Activated naive CD4-positive, alpha-beta T cell (primary cell): ENCODE measurements at places on chromosomes 12 and 14.

DNA sequence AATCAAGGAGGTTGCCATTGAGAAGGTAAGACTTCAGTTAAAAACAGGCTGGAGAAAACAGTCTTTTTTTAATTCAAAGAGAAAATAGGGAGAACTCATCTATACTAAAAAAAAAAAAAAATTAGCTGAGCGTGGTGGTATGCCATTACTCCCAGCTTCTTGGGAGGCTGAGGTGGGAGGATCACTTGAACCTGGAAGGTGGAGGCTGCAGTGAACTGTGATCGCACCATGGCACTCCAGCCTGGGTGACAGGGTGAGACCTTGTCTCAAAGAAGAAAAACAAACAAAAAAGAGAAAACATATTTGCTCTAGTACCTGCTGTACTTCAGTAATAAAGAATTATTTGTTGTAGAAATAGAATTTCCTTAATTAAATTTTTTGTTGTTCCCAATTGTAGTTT, 68.6 kb downstream of the DNAH10 start:
- no peak for DNase-seq

DNA sequence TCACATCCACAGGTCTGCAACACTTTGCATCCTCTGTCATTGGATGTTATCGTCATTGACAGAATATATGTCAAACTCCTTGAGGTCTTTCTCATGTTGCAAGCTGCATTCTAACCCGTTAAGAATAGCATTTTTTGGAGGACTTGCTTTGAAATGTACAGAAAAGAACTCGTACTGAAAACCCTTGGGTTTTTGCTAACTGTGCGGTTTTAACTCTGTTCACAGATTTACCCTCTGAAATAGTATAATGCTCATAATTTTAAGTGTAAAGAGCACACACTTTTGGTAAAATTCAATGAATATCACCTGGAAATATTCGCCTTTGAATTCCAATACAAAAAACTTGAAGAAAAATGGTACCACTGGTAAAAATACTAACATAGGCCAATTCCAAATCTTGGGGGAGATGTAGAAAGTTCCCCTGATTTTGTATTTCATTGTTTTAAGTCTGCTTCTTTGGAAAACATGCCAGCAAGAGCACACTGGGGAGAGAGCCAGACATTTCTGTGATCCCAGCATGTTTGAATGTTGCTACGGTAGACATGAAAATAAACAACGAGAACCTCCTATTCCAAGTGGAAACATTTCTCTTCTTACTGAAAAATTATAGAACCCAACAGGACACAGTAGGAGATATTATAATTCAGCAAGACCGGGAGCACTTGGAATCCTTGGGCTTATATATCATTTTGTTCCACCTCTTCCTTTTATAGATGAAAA, 446.0 kb downstream of the AEBP2 start:
- DNase-seq = no peak

- DNase-seq = no peak
Observed at GRCh38 chr12:48854488-48854887, 2.5 kb upstream of the DDX23 start.

- DNase-seq = no peak
Observed at GRCh38 chr12:130179621-130180020, 17.4 kb downstream of the FZD10 start.

GRCh38 chr12:54374562-54375258, 9.8 kb downstream of the ZNF385A start:
- DNase-seq = no peak

DNA sequence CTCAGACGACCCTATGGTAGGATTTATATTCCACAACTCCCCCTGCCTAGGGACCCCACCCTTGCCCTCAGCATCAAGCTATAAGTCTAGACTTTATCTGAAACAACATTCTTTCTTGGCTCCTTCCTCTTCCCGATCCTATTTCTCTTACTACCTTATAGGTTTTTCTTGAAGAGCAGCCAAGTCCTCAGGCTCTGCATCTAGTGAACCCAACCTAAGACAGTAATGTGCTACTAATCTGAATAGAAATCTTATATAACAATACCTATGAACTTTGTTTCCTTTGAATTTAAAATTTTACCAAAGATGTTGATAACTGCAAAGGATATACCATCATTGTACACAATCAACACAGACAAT, 96.7 kb upstream of the BMP4 start:
- DNase-seq = no peak

DNA sequence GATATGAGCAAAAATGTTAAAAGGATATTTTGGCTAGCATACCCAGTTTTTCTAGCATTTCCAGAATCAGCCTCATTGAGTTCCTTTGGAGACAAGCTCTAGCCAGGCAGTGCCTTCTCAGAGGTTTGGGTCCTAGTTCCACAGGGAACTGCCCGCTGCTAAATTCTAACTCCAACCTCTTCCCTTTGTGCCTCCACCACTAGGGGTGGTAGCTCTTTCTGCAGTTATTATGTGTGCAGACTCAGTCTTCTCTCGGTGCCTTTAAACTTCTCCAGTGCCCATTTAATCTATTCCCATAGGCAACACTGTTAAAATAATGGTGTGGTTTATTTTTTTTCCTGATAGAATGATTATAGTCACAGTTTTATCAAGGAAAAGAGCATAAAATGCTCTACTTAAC, 21.5 kb upstream of the SLC25A3 start:
- no peak for DNase-seq

GRCh38 chr14:93395231-93395630, 35.5 kb upstream of the UNC79 start:
- DNase-seq = no peak

DNA sequence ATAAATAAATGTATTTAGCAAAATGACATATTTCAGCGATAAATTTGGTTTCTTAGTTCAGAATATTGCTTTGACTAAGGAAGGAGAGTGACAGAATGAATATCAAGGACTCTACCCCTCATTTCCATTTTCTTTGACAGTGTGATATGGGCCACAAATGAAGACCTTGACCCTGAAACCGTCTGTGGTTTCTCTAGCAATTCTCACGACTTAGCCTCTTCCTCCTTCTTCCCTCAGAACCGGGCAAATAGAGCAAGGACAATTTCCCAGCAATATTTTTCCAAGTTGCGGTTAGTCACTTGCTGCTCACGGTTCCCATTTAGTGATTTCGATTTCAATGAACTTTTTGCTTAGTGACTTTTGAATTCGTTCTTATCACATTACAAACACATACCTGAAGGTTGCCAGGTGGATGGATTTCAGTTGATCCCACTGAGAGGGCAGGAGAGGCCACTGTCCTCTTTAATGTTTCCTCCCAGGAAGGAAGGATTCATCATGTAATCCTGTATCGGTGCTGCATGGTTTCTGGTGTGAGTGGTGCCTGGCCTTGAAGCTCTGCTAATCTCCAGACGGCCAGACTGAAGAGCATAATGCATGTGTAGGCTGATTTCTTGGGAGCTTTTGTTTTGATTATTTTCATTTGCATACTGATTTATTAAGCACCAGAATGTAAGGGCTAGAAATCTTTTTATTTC, 77.6 kb downstream of the CHST11 start:
- no peak for DNase-seq

DNA sequence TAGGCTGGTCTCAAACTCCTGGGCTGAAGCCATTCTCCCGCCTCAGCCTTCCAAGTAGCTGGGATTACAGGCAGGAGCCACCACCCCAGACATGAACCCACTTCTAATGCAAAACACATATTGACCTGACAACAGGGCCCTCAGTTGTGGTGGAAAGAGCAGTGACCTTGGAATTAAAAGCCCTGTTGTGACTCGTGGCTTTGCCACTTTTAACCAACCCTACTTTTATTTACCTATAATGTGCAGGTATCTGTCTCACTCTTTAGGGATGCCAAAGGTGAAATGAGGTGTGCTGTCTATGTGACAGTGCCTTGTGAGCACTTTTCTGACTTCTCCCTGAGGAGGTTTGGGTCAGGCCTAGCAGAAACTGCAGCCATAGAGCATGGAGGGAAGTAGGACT, 132.8 kb upstream of the DNM1L start:
- no peak for DNase-seq

GRCh38 chr14:89794096-89794495, 160.4 kb downstream of the EFCAB11 start:
- no peak for DNase-seq

GRCh38 chr14:103858063-103858781, 10.8 kb upstream of the PPP1R13B start:
- DNase-seq = no peak

DNA sequence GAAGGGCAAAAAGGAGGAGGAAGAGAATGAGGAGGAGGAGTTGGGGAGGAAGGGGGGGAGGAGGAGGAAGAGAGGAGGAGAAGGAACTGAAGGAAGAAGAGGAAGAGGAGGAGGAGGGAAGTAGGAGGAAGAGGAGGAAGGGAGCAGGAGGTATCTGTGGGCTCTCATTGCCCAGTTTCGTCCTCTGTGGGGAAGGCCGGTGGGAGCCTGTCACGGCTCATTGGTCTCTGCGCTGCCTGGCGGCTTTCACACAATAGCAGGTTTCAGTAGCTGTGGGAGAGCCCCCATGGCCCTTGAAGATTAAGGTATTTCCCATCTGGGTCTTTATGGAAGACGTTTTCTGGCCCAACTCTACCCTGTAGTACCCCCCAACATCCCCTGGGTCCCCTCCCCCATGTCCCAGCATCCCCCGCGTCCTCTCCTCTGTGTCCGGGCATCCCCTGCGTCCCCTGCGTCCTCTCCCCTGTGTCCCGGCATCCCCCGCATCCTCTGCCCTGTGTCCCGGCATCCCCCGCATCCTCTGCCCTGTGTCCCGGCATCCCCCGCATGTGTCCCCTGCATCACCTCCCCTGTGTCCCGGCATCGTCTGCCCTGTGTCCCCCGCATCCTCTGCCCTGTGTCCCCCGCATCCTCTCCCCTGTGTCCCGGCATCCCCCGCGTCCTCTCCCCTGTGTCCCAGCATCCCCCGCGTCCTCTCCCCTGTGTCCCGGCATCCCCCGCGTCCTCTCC, 278.2 kb upstream of the SFSWAP start:
- DNase-seq = no peak

DNA sequence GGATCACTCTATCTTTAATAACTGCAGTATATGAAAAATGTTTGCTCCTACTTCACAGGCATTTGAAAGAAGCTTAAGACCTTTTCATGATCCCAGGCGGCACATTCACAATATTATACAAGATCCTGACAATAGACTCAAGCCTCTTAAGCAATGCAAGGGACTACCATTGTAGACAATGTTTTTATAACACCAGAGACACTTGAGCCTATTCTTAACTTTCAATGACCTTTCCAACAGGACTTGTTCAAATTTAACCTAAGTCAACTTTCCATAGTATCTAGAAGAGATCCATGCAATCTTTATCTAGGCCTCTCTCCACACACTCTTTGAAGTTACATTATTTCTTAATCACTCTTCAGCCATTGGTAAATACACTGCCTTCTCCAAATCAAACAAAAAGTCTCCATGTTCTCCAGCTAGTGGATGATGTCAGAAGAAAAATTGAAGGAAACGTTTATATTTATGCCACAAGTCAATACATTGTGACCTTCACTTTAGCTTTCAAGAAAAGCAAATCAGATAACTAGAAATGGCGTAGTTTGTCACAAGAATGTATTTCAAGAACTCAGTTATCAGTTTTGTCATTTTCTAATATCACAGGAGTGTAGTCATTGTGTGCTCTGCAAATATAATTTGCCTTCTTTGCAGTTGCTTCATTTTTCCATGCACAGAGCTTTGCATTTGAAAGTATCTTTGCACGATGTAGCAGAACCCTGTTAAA, 41.2 kb downstream of the PHLDA1 start:
- no peak for DNase-seq

- no peak for DNase-seq
Observed at GRCh38 chr14:93230539-93230938, 23.5 kb downstream of the UBR7 start.

DNA sequence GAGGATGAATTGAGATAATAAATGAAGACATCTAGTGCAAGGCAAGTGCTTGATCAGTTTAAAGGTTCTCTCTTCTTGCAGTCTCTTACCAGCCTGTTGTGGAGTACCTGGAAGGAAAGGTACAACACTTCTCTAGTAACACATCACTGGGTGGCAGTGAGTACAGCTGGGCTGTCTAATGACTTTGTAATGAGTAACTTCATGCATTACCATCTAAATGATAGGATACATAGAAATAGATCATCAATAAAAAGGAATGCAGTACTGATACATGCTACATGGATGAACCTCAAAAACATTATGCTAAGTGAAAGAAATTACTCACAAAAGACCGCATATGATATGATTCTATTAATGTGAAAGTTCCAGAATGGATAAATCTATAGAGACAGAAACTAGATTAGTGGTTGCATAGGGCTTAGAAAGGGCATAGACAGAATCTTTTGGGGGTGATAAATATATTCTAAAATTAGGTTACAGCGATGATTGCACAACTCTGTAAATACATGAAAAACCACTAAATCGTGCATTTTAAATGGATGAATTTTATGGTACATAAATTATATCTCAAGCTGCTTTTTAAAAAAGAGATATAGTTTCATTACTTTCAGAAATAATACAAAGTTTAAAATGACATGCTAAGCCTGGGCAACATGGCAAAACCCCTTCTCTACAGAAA, 224.4 kb downstream of the CHST11 start:
- DNase-seq = no peak

GRCh38 chr14:95698287-95698686, 12.1 kb downstream of the TCL1B start:
- DNase-seq = no peak

- no peak for DNase-seq
Observed at GRCh38 chr12:52204931-52205505, 13.2 kb upstream of the KRT80 start.

DNA sequence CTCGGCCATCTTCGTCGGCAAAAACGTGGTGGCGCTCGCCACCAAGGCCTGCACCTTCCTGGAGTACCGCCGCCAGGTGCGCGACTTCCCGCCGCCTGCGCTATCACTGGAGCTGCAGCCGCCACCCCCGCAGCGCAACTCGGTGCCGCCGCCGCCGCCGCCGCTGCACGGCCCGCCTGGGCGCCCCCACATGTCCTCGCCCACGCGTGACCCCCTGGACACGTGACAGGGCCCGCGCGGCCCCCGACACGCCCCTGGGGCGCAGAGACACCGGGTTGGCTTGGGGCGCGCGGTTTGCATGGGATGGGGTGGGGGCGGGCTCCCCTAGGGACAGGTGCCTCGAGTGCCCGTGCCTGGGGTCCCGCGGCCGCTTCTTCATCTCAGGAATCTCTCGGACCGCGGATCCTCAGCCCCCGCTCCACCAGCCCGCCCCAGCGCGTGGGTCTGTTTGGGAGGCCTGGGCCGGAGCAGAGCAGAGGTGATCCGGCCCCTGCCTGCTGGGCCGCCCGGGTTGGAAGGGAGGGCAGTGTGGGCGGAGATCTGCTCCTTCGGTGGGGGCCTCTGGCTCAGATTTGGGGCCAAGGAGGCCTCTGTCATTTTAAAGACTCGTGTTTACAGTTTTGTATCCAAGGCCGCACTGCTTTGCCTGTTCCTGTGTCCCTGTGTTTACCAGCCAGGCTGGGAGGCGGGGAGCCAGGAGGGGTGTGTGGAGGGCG, 3.3 kb downstream of the TMEM121 start:
- DNase-seq = no peak

GRCh38 chr12:3342051-3342450, 149.0 kb upstream of the PRMT8 start:
- DNase-seq = no peak

DNA sequence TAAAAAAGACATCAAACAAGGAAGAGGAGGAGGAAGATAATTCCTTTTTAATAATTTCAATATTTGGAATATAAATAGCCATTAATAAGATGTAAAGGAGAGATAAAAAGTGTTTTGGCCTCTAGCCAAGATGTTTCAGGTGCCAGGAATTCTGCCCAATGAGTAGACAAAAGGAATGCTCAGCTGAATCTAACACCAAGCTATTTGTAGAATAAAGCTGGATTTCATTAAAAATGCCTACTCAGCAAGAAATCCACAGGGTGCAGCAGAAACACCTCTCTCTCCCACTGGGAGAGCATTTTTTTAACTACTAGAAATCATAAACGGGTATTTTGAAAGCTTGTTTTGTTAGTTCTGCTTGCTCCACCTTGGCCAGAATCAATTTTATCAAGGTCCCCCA, 4.1 kb upstream of the STAB2 start:
- DNase-seq = no peak
